Daoy (cell line): ENCODE measurements at places on chromosomes 7 and 10. TPM values are rescaled to one million over a fixed set of nuclear protein-coding genes. Genes with fewer than 3 reads are reported as not detected.

PDE1C gene
- total RNA-seq = 20.4 and 24.2 TPM in 2 replicates

GTF2IRD2 gene
- total RNA-seq = 14.9 and 18.6 TPM in 2 replicates

- peak; percentile 82 for DNase-seq
These were observed 207.6 kb upstream of the KLF14 start for GRCh38 chr7:130941322-130942210.

SSC4D gene
- total RNA-seq = 0.30 and 2.5 TPM in 2 replicates

POU6F2 gene
- total RNA-seq = 0.42 and 1.4 TPM in 2 replicates

GRCh38 chr10:34024693-34025425 lies 690.4 kb upstream of the NRP1 start:
- peak; percentile 14 for DNase-seq
